HuH-7.5 (cell line): ENCODE measurements at places on chromosomes 7 and 10.

GRCh38 chr7:47516985-47517600 is 64.8 kb downstream of the TNS3 start:
- no peak for DNase-seq

GRCh38 chr10:70115948-70116682 is 16.5 kb downstream of the AIFM2 start:
- DNase-seq: peak; percentile 52

GRCh38 chr7:98266840-98267239 is 14.6 kb upstream of the BRI3 start:
- DNase-seq: no peak

GRCh38 chr7:143243614-143244013 is 19.6 kb upstream of the GSTK1 start:
- DNase-seq: no peak

DNA sequence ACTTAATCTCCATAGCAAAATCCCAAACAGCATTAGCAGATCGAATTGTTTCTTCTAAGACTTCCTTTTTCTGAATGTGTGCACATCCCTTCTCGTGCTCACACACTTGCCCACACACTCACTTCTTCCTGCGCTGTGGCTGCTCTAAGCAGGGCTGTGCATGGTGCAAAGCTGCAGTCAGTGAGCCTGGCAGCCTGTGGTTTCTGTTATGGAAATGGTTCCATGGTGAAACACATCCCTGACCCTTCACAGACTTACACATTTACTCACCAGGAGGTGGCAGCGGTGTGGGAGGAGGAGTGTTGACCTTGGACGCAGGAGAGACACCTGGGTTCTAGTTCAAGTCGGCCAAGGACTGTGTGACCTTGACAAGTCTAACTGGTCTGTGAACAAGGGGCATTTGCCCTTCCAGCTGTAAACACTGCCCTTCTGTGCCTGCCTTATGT is 24.9 kb downstream of the MTURN start:
- DNase-seq: no peak
